ENCODE measurements at places on chromosomes 3 and 15.

DNA sequence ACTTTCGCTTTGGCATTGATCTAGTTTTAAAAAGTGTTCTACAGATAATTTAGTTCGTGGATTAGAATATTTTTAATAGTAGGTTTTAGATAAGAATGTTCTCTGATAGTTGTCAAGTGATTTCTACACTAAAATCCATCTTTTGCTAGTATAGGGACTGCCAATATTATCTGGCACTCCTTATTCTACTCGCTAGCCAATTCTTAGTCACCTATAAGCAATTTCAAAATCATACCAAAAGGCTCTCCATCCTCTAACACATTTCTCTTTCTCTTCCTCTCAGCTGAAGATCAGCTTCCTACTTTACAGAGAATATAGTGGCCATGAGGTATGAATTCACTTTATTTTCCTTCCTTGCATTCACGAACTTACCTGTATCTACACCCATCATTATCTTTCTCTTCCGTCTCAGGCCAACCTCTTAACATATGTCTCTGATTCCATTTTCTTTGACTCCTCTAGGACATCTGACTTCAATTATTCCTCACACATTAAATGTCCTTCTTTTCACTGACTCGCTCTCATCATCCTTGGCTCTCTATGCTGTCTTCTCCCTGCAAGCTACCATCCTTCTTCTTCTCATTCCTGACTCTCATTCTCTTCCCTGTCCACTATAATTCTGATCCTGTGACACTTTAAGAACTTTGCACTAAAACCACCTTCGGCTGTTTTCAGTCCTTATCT, 35.5 kb downstream of the C3orf80 start:
- DNase-seq = no peak

DNA sequence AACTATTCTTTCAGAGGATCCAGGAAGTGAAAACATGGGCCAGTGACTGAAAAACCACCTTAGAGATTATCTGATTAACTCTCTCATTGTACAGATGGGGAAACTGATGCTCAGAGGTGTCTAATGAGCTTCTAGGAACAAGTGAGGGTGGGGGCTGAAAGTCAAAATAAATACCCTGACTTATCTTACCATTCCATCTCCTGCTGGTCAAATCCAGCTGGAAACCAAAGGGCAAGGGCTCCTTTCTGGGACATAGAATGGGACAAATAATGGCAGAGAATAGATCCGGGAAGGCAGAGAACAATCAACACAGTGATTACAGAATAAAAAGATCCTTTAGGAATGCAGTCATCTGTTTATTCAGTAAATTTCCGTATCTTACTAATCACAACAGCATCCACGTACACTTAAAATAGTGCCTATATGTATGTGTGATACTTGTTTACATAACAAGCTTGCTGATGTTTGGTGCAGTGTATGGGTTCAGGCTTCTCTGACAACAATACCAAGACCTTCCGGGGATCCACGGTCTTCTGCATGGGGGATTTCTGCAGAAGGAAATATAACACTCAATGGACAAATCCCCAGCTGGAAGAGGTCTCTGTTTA, 173.2 kb downstream of the THSD4 start:
- no peak for DNase-seq

- DNase-seq = no peak
Measured at GRCh38 chr3:105798381-105798934, 70.4 kb downstream of the CBLB start.

DNA sequence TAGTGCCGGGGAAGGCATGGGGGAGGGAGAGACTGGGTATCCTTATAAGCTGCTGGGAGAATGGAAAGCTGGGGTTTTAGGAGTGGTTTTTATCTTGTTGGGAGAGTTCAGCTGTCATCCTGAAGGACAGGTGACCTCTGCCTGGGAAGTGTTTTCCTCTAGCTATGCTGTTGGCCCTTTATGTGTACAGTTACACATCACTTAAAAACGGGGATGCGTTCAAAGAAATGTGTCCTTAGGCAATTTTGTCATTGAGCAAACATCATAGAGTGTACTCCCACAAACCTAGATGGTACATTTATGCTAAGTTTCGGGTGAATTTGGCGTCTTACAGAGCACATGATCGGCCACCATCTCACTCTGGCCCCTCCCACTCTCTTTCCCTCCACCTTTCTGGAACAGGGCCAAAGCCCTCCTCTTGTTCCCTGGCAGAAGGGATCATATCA, 164.3 kb upstream of the NUDT16 start:
- peak; percentile 11 for DNase-seq

- DNase-seq = peak; percentile 34
Measured at GRCh38 chr15:43508991-43509659, 8.3 kb upstream of the MAP1A start.

DNA sequence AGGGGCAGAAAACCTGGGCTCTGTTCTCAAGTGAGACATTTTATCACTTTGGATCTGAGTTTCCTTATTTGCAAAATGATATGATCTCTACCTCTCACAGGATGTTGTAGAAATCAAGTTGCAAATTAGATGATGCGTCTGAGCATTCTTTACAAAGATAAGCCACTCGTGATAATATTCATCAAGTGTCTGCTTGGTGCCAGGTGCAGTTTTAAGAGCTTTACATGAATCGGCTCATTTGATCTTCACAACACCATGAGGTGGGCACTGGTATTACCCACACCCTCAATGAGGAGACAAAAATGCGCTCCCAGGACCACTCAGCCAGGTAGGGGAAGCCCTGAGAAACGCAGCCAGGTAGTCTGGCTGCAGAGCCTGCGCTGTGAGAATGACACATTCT, 59.1 kb upstream of the CA12 start:
- DNase-seq = no peak

DNA sequence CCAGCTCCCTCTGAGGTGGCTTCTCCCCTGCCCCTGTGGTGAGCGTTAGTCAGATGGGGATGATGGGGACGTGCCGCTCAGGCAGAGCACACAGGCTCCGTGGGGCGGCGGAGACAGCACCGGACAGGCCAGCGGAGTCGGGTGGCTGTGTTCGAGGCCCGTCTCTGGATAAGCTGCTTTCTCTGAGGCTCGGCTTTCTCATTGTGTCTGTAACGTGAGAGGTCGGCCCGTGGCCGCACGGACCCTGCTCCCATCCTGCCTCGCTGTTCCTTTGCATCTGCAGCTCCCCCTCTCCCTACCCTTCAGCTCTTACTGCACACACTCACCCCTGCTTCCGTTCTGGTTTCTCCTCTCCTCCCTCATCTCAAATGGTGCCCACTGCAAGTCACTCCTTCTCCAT, 62.5 kb downstream of the FAM43A start:
- DNase-seq = no peak

- no peak for DNase-seq
Measured at GRCh38 chr3:50263478-50264382, 5.2 kb upstream of the SEMA3B start.

- DNase-seq = peak; percentile 23
Measured at GRCh38 chr3:66884659-66885058, 113.4 kb upstream of the KBTBD8 start.

GRCh38 chr3:71010726-71011455, 572.6 kb downstream of the FOXP1 start:
- no peak for DNase-seq

GRCh38 chr3:169002689-169003088, 660.8 kb downstream of the MECOM start:
- DNase-seq = no peak

- no peak for DNase-seq
Measured at GRCh38 chr3:99810403-99810802, 7.3 kb upstream of the CMSS1 start.

GRCh38 chr3:161336661-161337060, 34.7 kb downstream of the SPTSSB start:
- no peak for DNase-seq

DNA sequence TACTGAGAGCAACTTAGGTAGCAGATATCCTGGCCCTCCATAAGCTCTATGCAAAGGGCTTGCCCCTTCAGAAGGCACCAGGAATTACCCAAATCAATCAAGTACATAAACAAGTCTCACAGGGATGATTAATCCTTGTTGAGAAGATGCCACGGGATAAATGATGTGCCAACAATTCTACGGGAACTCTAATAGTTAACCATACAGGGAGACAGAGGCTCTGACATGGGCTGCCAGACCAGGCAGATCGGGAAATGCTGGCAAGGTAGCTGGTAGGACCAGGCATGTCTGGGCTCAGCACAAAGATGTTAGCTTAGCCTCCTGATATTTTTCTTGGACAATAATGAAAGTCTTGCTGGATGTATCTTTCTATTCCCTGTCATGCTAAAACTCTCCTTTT, 249.3 kb upstream of the THBS1 start:
- no peak for DNase-seq

DNA sequence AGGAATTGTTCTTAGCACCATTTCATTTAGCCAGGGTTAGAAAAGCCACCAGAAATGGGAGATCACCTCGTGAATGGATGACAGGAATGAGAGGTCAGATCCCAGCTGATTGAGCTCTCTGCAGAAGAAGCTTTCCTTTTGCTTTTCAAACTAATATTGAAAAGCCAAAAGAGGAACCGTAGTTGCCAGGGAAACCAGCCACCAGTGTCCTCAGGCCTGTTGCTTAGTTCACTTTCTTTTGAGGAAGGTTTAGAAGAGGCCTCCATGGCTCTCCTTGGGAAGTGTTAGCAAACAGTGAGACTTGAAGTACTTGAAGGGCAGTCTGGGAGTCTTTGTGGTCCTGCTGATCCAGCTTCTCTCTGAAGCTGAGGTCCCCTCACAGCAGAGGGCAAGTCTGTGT, 7.4 kb upstream of the CCK start:
- no peak for DNase-seq

DNA sequence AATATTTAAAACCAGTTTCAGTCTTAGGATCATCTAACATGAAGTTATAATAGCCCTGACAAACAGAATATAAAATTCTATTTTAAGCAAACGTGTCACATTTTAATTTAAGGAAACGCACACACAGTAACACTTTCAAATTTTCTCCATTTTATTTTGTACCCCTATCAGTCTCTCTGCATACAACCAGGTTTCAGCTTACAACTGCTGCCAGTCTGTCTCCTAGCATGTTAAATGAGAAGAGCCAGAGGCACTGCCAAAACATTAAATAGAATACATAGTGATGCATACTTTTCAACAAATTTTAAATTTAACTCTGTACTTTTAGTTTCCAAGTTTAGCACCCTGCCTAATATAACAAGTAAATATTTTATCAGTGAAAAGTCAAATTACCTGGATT, 60.8 kb downstream of the UACA start:
- DNase-seq = peak; percentile 39

DNA sequence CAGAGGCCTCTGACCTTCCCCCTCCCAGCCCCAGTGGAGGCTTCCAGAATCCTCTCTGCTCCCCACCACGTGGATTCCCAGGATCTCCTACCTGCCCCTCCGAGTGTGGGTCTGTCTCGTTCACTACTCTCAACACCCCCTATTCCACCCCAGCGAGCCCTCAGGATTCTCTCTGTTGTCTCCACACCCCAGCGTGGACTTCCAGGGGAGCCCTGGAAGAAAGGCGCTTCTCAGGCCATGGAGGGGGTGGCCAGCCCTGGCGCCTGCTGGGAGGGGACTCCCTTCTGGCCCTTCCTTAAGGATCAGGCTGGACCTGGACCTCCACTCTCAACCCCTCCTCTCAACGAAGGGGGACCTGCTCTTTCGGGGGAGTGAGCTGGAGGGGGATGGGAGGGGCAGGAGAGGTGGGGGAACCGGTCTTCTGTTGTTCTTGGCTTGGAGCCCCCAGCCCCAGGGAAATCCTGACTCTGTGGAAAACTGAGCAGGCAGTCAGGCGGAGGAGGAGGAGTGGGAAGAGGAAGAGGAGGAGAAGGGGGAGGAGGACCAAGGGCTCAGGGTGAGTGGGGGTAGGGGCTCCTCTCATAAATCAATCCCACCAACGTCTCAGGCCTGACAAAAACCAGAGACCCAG, 32.9 kb downstream of the EPHB3 start:
- no peak for DNase-seq

GRCh38 chr3:10419637-10420232, 85.7 kb downstream of the ATP2B2 start:
- DNase-seq = no peak

- DNase-seq = no peak
Measured at GRCh38 chr3:177467247-177467985, 270.1 kb upstream of the TBL1XR1 start.

DNA sequence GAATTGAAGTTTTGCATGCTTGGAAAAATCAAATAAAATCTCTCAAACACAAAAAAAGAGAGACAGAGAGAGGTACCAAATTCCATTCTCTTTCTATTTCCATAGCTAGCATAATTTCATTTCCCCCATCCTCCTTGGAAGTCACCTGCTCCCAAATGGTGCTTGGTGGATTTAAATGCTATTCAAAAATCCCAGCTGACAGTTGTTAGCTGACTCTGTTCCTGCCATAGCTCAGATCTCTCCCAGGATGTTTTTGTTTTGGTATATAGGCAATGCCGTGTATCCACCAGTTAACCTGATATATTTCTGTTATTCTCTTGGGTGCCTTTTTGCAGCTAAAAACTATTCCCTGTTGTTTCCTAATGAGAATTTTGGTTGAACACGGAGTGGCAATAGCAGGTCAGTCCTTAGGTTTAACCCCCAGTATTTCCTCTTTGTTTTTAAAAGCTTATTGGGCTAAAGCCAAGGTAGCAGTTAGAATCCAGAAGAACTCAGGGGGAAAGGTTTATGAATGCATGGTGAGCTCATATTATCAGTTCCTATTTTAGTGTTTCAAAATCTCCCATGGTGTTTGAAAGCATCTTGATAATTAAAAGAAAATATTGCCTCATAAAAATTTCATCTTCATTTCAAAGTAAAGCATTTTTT, 240.0 kb upstream of the GBE1 start:
- DNase-seq = peak; percentile 40

- DNase-seq = no peak
Measured at GRCh38 chr15:44219073-44219472, 24.0 kb upstream of the FRMD5 start.

- peak; percentile 1 for DNase-seq
Measured at GRCh38 chr15:37824717-37825382, 109.6 kb upstream of the TMCO5A start.

- no peak for DNase-seq
Measured at GRCh38 chr15:31379042-31379441, 52.4 kb downstream of the KLF13 start.

GRCh38 chr3:135271177-135272025, 476.3 kb downstream of the EPHB1 start:
- peak; percentile 14 for DNase-seq

GRCh38 chr3:25432176-25432720, 4.2 kb downstream of the RARB start:
- DNase-seq = no peak
